Activated CD4-positive, alpha-beta T cell treated with anti-CD3 and anti-CD28 coated beads, Interleukin-2, amount 10 ng/mL, durations not matched to agents 7 days and 5 days (primary cell): ENCODE measurements at places on chromosomes 16 and 17.

- peaks cover 31% of the 10 kb centered on the region for H3K27me3 ChIP-seq
- H3K4me1 ChIP-seq, result no peaks in the 10 kb centered on the region
- H3K4me3 ChIP-seq, result no peak overlapping the region
- no peak for DNase-seq
Observed at GRCh38 chr17:4607773-4608187, 23.5 kb downstream of the SMTNL2 start.

DNA sequence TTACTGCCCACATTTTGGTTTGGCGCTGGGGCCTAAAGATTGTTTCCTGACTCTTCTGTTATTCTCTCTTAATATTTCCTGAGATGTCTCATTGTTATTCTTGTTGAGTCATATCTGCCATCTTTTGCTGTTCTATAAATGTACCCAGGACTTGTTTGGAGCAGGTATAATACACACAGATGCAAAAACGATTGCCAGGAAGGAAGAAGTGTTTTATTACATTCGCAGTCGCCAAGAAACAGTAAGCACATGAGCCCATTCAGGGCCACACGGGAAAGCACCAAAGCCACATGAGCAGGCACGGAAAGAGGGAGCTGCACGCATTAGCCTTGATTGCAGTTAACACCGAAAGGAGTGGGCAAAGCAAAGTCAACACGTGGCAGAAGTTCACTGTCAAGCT lies 70.2 kb downstream of the ARHGAP44 start:
- no peaks in the 10 kb centered on the region for H3K36me3 ChIP-seq
- no peak overlapping the region for H3K4me3 ChIP-seq
- no peak for DNase-seq
- H3K4me1 ChIP-seq, result no peaks in the 10 kb centered on the region
- H3K27me3 ChIP-seq, result no peaks in the 10 kb centered on the region

- no peaks in the 10 kb centered on the region for H3K27me3 ChIP-seq
- no peak overlapping the region for H3K4me3 ChIP-seq
- peaks cover 52% of the 10 kb centered on the region for H3K4me1 ChIP-seq
- no peak overlapping the region for H3K27ac ChIP-seq
Observed at GRCh38 chr16:88473666-88474534, 20.8 kb downstream of the ZFPM1 start.

GRCh38 chr17:73137376-73137775 lies 27.4 kb upstream of the SSTR2 start:
- no peak overlapping the region for H3K27ac ChIP-seq
- H3K4me3 ChIP-seq, result no peak overlapping the region
- H3K36me3 ChIP-seq, result no peaks in the 10 kb centered on the region
- no peaks in the 10 kb centered on the region for H3K4me1 ChIP-seq

DNA sequence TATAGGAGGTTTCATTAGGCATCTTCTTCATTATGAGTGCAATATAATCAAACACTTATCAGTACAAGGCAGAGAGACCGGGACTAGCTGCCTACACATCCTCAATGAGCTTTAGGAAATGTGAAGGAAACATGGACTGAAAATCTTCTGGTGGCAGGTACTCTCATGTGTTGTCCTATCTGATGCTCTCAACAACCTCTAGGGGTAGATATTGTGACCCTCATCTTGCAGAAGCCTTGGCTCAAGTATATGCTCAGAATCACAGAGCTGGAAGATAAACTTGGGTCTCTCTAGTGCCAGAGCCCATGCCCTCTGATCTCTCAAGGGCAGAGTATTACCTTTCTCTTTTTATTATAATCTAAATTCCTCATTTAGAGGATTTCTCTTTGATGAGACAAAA lies 181.6 kb upstream of the C17orf78 start:
- DNase-seq, result no peak
- no peaks in the 10 kb centered on the region for H3K27me3 ChIP-seq
- no peak overlapping the region for H3K27ac ChIP-seq
- no peaks in the 10 kb centered on the region for H3K4me1 ChIP-seq
